ENCODE measurements at places on chromosomes 3 and 15. TPM values are rescaled to one million over a fixed set of nuclear protein-coding genes. Genes with fewer than 3 reads are reported as not detected.

Gene ZIC4
- total RNA-seq, result not detected

Gene TIMP4
- total RNA-seq, result 280 TPM

Gene FETUB
- total RNA-seq, result not detected

DNA sequence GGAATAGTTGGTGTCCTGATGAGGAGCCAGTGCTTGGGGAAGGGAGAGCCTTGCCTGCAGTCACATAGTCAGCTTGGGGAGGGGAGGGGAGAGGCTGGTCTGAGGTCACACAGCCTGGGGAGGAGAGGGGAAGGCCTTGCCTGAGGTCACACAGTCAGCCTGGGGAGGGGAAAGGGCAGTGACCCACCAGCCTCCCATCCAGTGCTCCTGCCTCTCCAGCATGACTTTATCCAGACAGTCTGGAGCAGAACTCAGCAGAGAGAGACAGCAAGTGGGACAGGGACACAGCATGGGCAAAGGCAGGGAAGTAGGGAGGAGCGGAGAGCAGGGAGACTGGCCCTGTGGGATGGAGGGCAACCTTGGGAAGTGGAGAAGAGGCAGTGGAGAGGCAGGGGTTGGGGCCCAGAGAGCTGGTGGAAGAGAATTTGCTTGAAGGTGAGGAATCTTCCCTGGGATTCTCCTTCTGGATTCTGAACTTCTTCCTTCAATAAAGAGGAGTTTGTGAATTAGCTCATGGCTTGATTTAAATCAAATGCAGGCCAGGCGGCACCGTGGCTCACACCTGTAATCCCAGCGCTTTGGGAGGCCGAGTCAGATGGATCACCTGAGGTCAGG is 64.5 kb downstream of the CORO2B start:
- DNase-seq, result peak; percentile 67

- no peak for DNase-seq
Observed at GRCh38 chr3:77236118-77236517, 196.2 kb downstream of the ROBO2 start.

GRCh38 chr3:135268941-135269532 is 474.0 kb downstream of the EPHB1 start:
- no peak for DNase-seq

GRCh38 chr3:194715022-194715800 is 29.5 kb downstream of the FAM43A start:
- no peak for DNase-seq
